SHP77 (cell line): ENCODE measurements at places on chromosomes 12 and 14.
A peak's percentile ranks its signal among the peaks of the same experiment; 100 is the strongest.

DNA sequence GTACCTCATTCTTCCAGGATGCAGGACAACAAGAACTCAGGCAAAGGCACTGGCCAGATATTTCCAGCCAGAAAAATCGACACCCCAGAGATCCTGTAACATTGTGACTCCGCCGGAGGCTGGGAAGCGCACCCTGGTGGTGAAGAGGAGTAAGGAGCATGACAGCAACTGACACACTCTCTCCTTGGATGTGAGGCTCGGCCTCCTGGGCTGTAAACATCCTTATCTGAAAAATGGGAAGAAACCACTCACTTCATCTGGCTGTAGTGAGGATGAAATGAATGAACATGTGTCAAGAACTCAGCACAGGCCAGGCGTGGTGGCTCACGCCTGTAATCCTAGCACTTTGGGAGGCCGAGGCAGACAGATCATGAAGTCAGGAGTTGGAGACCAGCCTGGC, 27.5 kb downstream of the TCHP start:
- peak; percentile 54 for DNase-seq

GRCh38 chr14:23865502-23865901, 88.1 kb upstream of the DHRS4 start:
- DNase-seq, result no peak

DNA sequence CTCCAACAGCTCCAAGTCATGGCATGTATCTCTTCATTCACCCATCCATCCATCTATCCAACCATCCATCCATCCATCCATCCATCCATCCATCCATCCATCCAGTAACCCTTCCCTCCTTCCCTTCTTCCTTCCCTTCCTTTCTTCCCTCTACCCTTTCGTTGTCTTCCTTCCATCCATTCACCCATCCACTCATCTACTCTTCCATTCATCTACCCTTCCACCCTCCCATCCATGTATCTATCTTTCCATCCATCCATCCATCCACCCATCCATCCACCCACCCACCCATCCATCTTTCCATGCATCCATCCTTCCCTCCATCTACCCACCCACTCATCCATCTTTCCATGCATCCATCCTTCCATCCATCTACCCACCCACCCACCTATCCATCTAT, 53.2 kb upstream of the FBXO21 start:
- no peak for DNase-seq

DNA sequence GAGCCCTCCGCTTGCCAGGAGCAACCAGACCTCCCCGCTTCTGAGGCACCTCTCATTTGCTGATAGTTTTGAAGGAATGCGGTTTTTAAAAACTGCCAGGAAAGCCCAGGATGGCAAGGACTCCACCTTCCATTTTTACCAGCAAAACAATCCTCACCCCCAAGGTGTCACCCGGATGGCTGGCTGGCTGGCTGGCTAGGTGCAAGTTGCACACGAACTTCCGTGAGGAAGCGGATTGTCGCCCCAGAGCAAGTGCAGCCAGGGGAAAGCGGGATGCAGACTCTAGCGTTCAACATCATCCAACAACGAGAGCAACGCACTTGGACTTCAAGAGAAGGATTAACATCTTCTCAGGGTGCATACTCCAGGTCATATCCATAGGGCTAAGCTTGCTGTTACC, 125.4 kb downstream of the RIMBP2 start:
- DNase-seq, result no peak

DNA sequence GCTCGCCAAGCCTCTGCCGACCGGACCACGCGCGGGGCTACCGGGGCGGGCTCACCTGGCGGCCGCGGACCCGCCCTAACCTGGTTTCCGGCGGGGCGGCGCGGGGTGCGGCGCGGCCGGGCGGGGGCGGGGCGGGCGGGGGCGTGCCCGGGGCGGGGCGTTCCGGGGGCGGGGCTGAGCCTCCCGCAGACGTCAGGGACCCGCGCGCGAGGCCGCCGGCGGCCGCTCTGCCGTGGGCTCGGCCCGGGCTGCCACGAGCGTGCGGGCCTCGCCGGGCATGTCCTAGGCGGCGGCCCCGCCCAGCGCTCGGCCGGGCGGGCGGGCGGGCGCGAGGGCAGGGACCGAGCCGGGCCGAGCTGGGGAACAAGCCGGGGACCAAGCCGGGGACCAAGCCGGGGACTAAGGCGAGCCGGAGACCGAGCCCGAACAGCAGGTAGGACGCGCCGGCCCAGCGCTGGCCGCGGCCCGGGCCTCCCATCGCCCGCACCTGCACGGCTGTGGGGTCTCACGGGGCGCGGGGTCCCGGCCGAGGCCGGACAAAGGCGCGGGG, at the start of gene CEP170B:
Gene CEP170B (plus strand): TSS at position 188 of the 550 bp plus-strand sequence. CDS start 3,183 bp downstream, outside the sequence.
- no peak for DNase-seq

DNA sequence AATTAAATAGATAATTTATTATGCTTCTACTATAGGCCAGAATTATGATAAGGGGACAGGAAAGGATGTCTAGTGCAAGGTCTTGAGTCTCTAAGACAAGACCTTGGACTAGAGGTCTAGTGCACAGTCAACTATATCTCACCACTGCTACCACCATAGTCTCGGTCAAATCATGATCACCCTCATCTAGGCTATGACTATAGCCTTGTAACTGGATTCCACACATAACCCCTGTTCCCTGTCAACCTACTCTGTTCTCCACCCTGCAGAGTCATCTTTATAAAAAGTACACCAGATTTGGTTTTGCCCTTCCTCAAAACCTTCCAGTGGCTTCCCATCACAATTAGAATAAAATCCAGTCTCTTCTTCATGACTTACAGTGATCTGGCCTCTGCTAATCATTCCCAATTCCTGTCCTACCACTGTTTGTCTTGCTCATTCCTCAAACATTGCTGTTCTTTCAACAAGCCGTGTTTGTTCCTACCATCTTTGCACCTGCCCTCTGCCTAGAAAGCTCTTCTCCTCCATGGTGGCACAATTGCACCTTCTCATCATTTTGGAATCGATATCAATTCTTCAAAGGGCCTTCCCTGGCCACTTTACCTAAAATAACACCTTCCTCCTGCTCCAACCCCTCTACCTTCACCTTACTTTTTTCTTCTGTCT, 169.4 kb downstream of the FOXN3 start:
- DNase-seq, result peak; percentile 52

DNA sequence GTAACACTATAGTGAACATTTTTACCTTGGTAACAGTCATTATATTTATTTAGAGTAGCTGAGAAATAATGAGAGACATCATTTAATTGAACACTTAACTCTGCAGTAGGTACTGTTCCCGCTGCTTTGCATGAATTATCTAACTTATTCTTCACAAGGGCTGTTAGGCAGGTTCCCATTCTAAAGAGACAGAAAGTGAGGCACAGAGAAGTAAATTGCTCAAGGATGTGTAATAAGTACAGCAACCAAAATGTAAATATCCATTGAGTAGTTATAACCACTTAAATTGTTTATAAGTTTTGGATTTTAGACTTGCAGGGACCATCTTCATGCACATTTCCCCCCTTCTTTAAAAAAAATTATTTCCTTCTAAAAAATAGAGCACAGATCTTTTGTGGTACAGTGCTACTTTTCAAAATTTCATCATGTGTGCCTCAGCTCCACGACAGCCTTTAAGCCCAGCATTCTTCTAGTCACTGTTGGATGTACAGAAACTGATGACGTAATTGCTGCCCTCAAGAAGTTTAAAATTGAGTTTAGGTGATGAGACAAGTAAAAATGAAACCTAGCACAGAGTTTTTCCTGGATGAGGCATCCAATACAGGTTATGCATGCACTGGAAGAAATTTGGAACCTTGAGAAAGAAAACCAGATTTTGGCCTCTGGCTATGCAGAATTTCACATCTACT, 6.0 kb upstream of the MANSC4 start:
- no peak for DNase-seq

GRCh38 chr12:53791735-53792326, 40.1 kb upstream of the CISTR start:
- DNase-seq, result no peak

DNA sequence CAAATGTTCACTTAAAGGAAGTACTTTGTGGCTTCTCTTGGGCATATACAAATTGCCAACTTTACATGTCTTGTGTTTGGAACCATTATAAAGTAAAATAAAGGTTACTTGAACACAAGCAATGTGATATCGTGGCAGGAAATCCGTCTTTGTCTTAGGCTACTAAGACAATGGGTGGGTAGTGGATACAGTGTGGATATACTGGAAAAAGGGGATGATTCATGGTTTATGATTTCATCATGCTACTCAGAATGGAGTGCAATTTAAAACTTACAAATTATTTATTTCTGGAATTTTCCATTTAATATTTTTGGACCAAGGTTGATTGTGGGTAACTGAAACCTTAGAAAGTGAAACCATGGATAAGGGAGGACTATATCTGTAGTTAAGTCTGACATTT, 48.4 kb downstream of the MYRFL start:
- no peak for DNase-seq

GRCh38 chr12:113512568-113512967, 40.9 kb upstream of the LHX5 start:
- DNase-seq, result no peak

DNA sequence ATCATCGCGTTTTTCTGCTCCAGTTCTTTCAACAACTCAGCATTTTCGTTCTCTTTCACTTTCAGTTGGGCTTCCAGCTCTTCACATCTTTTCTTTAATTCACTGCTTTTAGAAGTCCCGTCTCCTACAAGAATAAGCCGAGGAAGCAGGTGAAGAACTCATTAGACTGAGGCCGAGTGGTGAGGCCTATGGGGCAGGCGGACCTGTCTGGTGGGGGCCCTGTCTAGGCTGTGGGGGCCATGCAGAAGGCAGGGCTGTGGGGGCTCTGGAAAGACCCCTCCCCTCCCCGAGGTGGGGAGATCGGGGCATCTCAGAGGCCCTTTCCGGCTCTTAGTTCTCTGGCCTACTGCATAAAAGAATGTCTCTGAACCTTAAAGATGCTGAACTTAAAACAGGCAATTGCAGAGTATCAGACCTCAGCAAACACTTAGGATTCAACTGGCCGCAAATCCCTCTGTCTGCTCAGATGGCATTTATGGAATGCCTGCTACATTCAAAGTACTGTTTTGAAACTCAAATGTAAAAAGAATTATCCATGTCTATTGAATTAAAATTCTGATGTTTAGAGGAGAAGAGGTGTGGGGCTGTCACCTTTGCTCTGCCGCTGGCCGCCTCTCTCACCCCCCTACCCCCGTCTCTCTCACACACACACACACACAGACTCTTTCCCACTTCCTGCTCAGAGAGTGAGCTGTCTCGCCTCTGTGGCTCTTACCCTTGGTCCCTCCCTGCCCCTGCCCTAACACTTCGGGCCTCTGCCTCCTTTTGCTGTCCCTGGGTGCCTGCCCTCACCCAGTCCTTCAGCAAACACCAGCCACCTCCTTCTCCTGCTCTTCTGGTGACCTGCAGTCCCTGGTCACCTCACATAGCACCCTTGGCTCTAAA, 34.7 kb downstream of the CCDC92 start:
- no peak for DNase-seq

DNA sequence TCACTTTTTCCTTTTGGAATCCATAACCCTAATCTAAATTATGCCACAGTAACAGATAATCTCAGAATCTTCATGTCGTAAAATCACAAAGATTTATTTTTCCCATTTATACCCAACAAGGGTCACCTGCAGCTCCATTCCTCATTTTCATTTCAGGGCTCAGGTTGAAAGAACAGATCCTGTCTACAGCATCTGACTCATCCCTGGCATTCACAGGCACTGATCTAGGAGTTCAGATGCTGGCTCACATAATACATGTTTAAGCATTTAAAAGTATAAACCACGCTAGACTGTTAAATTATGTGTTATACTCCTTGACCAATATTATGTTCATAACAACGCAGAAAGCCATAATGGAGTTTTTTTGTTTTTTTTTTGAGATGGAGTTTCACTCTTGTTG, 58.3 kb downstream of the STON2 start:
- DNase-seq, result no peak

DNA sequence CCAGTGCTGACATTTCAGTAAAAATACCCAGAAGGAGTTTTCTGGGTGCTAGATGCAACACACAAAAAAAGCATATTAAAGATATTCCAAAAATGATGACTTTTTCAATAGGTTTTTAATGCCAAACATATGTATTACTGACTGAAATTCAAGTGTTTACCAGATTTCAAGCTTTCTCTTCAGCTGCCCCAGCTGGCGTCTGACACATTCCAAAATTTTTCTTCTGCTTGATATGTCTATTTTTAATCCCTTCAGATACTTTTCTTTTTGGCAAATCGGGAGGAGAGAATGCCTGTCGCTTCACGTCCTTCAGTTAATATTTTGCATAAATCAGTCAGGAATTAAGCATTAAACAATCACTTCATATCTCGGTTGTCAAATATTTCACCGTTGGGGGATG, 7.1 kb upstream of the CCDC60 start:
- DNase-seq, result no peak

DNA sequence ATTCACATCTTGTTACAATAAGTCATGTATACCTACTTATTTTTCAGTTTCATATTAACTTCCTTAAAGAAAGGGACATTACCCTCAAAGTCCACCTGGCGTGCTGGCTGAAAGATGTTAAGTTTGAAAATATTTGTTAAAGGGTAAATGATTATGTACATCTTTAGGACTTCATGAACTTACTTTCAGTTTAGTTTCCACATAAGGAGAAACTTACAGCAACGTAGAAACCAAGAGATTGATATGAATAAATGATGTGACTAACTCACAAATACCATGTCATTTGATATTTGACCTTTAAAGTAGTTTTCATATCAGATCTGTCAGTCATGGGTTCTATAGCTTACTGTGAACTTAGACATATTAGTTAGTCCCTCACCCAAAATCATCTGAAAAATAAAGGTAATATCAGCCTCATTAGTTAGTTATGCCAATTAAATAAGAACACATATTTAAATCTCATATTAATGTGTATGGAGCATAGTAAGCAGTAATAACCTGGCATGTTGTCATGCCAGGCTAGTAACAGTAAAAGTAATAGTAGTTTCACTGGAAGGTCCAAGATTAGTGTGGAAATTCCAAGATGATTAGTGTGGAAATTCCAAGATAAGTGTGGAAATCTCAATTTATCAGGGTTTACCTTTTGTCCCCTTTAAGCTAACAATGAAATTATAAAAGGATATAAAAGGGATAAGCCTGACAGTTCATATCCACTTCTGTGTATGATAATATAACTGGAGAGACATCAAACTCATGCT, 1.9 kb upstream of the CLEC2D start:
- DNase-seq, result no peak

GRCh38 chr14:26217778-26218177, 380.1 kb downstream of the NOVA1 start:
- DNase-seq, result no peak

GRCh38 chr14:71695611-71696350, 236.4 kb upstream of the RGS6 start:
- no peak for DNase-seq
